Dermis microvascular lymphatic vessel endothelial cell (primary cell): ENCODE measurements at places on chromosomes 7 and 10. TPM values are rescaled to one million over a fixed set of nuclear protein-coding genes. Genes with fewer than 3 reads are reported as not detected.

The STOX1 gene
- total RNA-seq: 0.13 and 0.38 TPM in 2 replicates

DNA sequence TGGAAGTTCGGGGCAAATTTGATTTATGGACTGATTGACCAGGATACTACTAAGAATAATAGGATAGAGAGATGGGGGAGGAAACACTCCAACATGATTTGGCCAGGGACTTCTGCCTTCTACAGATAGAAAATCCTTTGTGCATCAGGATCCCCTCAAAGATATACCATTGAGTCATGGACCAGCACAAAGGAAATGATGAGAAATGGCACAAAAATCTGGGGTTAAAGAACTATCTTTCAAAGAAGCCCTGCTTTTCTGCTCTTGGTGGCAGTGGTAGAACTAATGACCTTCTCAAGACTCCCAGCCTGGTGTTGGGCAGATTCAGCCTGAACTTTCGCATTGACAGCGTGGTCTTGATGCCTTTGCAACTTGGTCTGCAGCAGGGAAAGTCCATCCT lies 27.6 kb upstream of the LAMB1 start:
- no peak for DNase-seq

DNA sequence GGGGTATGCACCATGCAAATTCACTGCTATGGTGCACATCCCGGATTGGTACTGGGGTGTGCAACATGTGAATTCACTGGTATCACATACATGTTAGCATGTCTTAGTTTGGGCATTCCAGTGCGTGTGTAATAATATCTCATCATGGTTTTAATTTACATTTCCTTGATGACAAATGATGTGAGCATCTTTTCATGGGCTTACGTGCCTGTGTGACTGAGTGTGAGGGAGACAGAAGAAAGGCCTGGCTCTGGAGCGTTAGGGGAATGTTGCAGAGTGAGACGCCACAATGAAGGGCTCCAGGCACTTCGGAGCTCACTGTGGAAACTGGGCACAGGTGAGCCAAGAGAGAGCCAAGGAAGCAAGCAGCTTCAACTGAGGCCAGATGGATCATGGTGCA lies 162.6 kb downstream of the UBE2H start:
- DNase-seq: no peak

- no peak for DNase-seq
These were observed 283.8 kb downstream of the CXCL12 start for GRCh38 chr10:44101082-44101481.

DNA sequence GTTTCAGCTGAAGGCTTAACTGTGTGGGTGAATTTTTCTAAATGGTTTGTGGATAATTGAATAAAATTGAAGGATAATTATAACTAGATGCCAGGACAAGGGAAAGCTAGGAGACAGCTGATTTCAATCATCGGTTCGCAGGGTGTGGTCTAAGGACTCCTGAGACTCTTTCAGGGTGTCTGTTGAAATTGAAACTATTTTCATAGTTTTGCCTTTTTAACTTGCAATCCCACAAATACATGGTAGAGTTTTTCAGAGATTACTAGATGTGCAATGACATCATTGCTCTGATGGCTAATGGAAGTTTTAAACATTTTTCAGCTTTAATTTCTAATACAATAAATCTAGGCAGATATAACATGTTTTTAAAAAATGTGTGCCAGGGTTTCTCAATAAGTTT lies 18.5 kb downstream of the TRUB1 start:
- DNase-seq: no peak

The NKX1-2 gene
- total RNA-seq: not detected in 2 replicates

GRCh38 chr7:94901981-94902380 lies 5.4 kb upstream of the PPP1R9A start:
- DNase-seq: no peak

DNA sequence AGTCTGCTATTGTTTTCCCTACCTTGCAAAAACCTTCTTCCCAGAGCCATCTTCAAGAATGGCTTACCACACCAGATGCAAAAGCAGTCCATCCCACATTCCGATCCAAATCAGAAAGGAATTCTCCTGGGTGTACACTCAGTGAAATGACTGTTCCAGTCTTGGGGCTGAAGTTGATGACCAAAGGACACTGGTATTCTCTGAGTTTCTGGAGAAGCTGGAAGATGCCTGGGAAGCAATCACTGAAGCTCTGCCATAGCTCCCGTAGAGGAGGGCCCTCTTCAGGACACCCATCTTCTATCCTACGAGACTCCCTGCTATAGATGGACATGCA lies 155.7 kb downstream of the LCOR start:
- no peak for DNase-seq

The SFMBT2 gene
- 0.90 and 1.9 TPM in 2 replicates for total RNA-seq

The SPAM1 gene
- not detected in 2 replicates for total RNA-seq

DNA sequence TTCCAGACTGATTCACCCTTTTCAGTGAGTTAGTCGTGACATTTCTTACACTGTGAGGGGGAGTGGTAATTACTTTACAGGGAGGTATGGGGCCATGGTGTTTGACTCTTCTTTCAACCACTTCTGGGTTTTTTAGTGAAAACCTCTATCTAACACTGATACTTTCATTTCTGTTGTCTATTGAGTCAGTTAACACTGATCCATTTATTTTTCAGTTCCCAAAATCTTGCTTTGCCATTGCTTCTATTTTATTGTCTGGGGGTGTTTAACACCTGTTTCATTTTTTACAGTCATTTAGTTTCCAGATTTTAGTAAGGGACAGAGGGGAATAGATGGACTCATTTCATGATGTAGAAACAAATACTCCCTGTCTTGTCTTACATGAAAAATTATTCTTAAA lies 61.5 kb downstream of the HELLS start:
- DNase-seq: no peak

DNA sequence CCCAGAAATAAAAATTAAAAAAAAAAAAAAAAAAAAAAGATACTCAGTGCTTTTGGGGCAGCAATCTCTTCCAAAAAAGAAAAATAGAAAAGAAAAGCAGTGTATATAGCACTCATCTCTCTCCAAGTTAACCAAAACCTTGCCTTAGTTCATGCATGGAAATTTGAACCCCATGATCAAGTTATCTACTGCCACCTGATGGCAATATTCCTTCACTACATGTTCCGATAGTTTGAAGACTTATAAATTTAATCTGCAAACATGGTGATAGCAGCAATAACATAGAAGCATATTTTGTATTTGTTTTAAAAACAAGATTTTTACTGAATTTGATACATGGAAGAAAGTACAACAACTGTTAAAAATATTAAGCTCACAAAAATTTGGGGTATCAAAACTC lies 48.6 kb upstream of the SLIT1 start:
- peak; percentile 44 for DNase-seq

The NCF1 gene
- total RNA-seq: under 0.01 TPM in 1 of 2 replicates, not detected in the other

The SLC16A12 gene
- under 0.01 TPM in 1 of 2 replicates, not detected in the other for total RNA-seq

DNA sequence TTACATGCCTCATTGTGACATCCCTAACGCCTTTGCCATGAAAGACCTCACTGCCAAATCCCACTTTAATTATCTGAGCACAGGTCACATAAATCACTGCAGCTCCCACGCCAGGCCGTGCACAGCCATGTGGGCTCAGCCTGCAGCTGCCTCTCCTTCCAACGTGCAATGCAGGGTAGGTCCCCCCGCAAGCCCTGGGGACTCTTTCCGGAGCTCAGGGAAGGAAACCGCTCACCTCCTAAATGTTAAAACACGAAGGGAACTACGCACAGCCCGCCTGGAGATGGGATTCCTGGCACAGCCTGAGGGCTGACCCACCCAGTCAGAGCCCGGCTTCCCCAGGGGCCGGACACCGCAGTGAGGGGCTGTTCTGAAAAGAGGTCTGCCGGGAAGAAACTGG lies 128.0 kb downstream of the MAD1L1 start:
- DNase-seq: no peak

The CNTNAP2 gene
- 0.25 and 2.8 TPM in 2 replicates for total RNA-seq

DNA sequence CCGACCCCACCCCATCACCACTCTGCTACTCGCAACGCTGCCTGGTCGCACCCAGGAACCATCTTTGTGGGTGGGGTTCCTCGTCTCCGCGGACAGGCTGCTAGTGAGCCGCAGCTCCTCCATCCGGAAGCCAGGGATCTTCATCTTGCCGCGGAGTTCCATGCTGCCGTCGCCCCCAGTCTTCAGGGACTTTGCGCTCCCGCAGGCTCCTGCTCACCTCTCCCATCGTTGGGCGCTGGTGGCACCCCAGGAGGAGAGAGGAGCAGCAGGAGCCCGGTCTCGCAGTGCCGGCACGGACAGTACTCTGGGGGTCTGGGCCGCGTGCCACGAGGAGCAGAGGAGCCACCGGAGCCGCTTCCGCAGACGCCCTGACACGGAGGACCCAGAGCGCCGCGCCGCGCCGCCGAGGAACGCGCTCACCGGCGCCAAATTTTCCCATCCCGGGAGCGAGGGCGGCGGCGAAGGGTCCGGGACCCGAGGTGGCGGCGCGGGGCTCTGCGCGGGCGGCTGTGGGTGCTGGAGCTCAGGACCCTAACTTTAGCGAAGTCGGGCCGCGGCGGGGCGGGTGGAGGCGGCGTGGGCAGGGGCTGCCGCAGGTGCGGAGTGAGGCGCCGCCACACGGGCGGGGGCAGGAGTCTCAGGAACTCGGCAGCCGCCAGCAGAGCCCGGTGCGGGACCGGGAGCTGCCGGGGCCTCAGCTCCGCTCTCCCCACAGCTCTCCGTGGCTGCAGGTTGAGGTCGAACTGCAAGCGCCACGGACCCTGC lies 750.1 kb upstream of the SORCS1 start:
- DNase-seq: no peak

The IDI2 gene
- not detected in 2 replicates for total RNA-seq

GRCh38 chr7:128398016-128398840 lies 11.6 kb downstream of the IMPDH1 start:
- DNase-seq: peak; percentile 46

GRCh38 chr10:3995302-3996210 lies 210.5 kb upstream of the KLF6 start:
- peak; percentile 50 for DNase-seq

GRCh38 chr10:3728563-3728962 lies 56.4 kb downstream of the KLF6 start:
- DNase-seq: no peak

The SFRP5 gene
- not detected in 2 replicates for total RNA-seq

The FBXL13 gene
- total RNA-seq: 0.13 and 0.39 TPM in 2 replicates

The TSPAN15 gene
- 65.1 and 150 TPM in 2 replicates for total RNA-seq

DNA sequence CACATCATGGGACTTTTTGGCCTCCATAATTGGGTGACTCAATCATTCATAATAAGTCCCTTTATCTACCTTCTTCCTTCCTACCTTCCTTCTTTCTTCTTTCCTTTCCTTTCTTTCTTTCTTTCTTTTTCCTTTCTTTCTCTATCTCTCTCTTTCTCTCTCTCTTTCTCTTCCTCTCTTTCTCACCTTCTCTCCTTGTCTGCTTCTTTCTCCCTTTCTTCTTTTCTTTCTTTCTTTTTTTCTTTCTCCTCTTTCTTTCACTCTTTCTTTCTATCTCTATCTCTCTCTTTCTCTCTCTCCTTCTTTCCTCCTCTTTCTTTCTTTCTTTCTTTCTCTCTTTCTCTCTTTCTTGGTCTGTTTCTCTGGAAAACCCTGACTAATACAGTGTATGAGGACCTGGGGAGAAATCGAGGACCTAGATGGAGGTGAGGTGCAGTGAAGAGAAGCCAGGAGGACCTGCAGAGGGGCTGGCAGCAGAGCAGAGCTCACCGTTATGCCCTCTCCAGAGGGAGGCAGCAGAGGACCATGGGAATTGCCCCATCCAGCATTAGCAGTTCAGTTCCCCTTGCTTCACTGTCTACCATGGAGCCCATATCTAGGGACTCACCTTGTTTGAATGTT lies 52.7 kb upstream of the BTRC start:
- DNase-seq: peak; percentile 58

GRCh38 chr7:103966593-103967277 lies 22.7 kb downstream of the RELN start:
- DNase-seq: no peak

- no peak for DNase-seq
These were observed 1.1 kb upstream of the CSGALNACT2 start for GRCh38 chr10:43136995-43137716.

The ZNF511 gene
- total RNA-seq: 21.5 and 23.7 TPM in 2 replicates
